ENCODE measurements at places on chromosomes 2 and 18.

DNA sequence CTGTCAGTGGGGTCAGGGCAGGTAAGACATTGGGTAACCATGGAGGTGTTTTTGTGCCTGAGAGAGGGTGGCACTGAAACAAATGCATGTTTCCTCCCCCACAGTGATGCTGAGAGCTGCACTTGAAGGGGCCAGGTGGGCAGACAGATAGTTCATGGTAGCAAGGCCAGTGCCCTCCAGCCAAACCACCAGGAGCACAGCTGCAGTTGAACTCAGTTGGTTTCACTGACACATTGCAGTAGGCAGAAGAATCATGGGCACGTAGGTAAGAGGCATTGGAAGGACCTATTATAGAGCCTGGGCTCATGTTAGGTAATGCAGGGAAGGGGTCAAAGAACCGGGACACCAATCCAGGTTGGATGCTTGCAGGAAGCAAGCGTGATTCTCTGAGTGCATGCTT, 93.2 kb upstream of the ARL4C start:
- DNase-seq: no peak

DNA sequence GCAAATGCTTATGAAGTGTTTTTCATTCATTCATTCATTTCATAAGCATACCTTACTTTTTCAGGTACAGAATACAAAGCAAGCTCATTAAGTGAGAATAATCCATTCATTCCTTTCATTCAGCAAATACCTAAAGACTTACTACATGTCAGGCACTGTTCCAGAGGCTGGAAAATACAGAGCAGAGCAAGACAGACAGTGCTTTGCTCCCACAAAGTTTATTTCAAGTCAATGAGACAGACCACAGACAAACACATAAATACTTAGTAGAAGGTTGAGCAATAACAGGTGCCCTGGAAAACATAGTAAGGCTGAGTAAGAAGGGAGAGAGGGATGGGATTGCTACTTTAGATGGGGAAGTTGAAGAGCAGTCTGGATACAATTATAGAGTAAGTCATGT, 309.8 kb downstream of the C1D start:
- no peak for DNase-seq

GRCh38 chr2:42118754-42119569, 50.2 kb upstream of the EML4 start:
- DNase-seq: no peak

DNA sequence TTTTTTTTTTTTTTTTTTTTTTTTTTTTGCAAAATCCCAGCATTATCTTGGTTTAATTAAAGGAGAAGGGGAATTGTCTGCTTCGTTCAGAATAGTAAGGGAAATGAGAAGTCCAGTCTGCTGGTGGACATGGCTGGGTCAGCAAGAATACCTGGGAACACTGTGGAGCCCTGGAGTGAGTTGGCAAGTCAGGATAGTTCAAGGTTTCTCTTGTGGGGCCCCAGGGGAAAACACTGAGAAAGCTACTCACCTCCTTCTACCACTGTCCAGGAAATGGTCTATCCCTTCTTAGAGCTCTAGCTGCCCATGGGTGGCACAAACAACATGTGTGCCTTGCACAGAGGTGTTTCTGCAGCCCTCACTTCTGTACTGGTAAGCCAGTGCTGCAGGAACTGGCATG, 169.1 kb upstream of the SIX2 start:
- no peak for DNase-seq

GRCh38 chr2:33763671-33764310, 164.7 kb upstream of the FAM98A start:
- no peak for DNase-seq

All from GM13976 (cell line).